ENCODE measurements at places on chromosomes 3 and 15.

DNA sequence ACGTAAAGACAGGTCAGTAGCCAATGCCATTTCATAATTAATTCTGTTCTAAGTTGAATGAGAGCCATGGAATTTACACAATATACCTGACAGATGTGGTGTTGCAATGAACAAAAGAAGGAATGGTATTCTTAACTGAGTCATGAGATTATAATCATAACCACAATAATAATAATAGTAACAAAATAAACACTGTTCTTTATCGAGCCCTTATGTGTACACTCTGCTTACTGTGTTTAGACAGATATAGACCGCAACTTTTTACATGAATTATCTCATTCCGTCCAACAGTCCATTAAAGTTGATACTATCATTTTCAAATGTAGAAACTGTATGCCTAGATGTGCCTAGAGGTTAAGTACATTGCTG lies 28.2 kb upstream of the SCAANT1 start:
- DNase-seq: no peak

- no peak for DNase-seq
These were observed 32.7 kb downstream of the EFHB start for GRCh38 chr3:19901337-19901736.

DNA sequence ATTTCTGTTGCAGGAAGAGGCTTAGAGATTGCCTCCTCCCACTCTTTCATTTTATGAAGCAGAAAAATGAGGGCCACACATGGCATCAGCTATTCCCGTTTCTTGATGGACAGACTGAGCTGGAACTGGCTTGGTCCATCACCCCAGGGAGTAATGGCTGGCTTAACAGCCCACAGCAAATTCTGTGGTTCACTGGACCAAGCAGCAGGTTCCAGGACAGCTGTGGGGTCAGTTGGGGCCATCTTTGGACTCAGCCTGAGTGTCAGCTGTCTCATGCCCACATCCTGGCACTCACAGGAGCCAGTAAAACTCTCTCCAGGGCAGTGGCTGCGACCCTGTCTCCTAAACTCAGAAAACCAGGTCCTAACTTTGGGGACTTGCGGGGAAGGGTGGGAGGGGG lies 36.5 kb downstream of the ZDHHC19 start:
- no peak for DNase-seq

GRCh38 chr3:64408770-64409169 lies 183.5 kb upstream of the PRICKLE2 start:
- no peak for DNase-seq

DNA sequence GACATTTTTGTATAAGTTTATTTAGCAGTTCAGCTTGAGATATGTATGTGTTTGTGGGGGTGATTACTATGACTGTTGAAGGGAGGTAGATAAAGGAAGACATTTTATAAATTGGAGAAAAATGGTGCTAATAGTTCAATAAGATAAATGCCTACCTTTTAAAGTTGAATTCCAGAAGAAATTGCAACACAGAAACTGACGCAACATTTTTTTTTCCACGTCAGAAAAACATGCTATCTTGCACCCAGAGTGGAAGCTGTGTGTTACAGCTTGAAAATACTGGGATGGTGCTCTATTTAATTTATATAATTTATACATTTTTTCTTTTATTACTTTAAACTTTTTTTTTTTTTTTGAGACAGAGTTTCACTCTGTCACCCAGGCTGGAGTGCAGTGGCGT lies 171.7 kb downstream of the WNT5A start:
- no peak for DNase-seq

DNA sequence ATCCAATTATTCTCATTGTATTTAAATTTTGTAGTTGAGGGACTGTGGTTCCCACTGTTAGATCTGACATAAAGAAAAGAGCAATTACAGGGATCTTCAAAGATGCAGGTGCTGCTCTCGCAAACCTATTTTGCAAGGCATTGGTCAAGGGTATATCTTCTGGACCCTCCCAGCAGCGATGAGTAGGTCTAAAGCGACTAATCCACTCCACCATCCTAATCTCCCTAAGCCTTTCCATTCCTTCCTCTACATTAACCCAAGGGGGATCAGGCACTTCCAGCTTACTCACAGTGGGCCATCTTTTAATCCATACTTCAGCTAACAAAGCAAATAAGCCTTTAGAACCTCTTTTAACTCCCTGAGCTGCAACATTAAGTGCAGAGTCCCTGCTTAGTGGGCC lies 37.0 kb upstream of the CPOX start:
- no peak for DNase-seq

GRCh38 chr15:61044723-61045122 lies 184.4 kb downstream of the RORA start:
- no peak for DNase-seq

GRCh38 chr3:168914662-168915061 lies 748.9 kb downstream of the MECOM start:
- DNase-seq: no peak

GRCh38 chr3:10485806-10486205 lies 19.6 kb downstream of the ATP2B2 start:
- no peak for DNase-seq

DNA sequence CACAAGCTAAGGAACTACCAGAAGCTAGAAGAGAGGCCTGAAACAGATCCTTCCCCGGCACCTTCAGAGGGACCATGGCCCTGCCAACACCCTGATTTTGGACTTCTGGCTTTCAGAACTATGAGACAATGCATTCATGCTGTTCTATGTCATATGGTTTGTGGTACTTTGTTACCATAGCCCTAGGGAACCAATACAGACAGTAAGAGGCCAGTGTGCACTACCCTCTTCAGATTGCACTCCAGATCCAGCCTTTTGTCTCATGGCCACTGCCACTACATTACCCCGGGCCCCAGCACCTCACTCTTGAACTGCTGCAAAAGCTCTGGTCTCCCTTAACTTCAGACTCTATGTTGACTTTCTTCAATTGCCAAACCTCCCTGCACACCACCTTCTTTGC lies 24.0 kb downstream of the AAGAB start:
- DNase-seq: no peak

DNA sequence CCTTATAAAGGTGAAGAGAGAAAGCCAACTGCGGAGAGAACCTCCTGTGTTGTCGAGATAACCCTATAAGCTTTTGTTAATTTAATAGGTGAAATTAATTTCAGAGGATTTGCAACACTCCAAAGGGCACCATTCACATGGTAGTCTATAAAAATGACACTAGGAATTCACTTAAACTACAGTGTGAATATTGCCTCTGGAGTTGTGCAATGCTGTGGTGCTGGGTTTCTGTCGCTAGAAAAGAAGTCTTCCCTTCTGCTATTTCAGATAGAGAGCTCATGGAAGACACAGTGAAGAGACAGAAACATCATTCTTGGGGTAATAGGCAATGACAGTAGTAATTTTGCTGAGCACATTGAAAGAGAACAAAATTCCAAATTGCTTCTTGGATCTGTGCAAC lies 28.8 kb upstream of the PROK2 start:
- DNase-seq: no peak

DNA sequence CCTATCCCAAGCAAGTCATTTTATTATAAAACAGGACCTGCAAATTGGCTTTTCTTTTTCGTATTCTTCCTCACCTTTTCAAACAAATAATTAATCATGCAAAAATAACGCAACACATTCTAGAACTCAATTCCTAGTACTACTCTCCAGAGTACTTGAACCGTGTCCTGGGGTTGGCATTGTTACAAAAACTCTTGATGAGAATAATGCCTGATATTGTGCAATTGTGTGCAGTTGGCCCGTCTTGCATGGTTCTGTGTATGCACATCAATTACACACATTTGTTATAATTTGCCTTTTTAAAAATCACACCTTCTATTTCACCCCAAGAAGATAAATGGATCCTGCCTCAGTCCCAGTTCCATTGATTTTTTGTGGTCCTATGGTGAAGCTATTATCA lies 205.4 kb downstream of the EPHB1 start:
- no peak for DNase-seq

GRCh38 chr3:124763644-124764358 lies 33.5 kb downstream of the UMPS start:
- no peak for DNase-seq

- DNase-seq: no peak
These were observed 34.2 kb upstream of the CSPG5 start for GRCh38 chr3:47612879-47613278.

DNA sequence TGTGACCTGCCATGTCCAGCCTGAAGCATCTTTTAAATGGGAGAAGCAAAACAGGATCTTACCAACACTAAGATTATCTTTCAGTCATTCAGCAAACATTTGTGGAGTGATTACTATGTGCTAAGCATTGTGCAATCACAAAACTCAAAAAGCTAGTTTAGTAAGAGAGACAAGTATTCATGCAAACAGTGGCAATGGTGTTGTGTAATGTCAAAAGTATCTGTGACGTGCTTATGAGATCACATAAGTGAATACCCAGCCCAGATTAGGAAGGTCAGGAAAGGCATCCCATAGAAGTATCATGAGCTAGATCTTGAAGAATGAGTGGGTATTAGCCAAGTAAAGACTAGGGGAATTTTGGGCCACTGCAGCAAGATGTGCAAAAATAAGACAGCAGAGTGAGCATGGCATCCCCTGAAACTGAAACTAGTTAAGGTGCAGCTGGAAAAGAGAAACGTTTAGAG lies 32.1 kb downstream of the SEC62 start:
- DNase-seq: no peak

GRCh38 chr3:57816471-57817095 lies 60.5 kb downstream of the SLMAP start:
- DNase-seq: no peak

- no peak for DNase-seq
These were observed 49.4 kb downstream of the CRYBG3 start for GRCh38 chr3:97871186-97871585.

- DNase-seq: no peak
These were observed 186.4 kb upstream of the NANOGP8 start for GRCh38 chr15:35271371-35272043.

DNA sequence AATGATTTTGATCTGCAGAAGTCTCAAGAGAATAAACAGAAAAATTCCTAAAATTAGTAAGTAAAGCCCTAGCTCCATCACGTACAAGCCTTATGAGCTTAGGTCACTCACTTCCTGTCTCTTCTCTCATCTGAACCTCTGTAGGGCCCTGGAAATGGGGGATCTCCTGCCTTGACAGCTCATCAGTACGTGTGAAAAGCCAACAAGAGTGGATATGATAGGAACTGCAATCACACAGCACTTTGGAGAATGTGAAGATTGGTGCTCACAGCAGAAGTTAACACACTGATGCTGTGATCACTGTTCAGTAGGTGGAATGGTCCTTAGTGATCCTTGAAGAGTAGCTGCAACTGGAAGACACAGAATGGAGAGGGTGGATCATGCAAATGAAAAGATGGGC lies 27.8 kb upstream of the ALDH1L1 start:
- DNase-seq: no peak

- DNase-seq: no peak
These were observed 61.8 kb downstream of the SLC9A9 start for GRCh38 chr3:143786219-143787191.

- DNase-seq: no peak
These were observed 12.3 kb downstream of the BOC start for GRCh38 chr3:113223475-113224281.

DNA sequence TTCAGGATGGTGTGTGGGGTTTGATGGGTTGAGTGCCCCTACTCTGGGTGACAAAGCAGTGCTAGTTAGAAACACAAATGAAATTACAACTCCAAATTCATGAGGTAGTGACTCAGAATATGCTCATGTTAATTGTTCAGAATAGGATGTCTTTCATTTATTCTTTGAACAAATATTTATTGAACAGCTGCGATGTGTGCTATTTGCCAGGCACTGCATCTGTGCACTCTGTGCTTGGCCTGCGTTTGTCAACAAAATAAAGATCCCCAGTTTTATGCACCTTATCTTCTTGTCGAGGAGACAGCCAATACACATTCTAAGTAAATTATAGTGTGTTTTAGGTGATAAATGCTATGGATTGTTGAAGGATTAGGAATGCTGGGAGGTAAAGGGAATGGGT lies 27.3 kb downstream of the MED12L start:
- DNase-seq: no peak

- DNase-seq: no peak
These were observed 53.0 kb upstream of the FOXP1 start for GRCh38 chr3:71636482-71636881.

- DNase-seq: no peak
These were observed 954 bp downstream of the SV2B start for GRCh38 chr15:91100814-91101607.

DNA sequence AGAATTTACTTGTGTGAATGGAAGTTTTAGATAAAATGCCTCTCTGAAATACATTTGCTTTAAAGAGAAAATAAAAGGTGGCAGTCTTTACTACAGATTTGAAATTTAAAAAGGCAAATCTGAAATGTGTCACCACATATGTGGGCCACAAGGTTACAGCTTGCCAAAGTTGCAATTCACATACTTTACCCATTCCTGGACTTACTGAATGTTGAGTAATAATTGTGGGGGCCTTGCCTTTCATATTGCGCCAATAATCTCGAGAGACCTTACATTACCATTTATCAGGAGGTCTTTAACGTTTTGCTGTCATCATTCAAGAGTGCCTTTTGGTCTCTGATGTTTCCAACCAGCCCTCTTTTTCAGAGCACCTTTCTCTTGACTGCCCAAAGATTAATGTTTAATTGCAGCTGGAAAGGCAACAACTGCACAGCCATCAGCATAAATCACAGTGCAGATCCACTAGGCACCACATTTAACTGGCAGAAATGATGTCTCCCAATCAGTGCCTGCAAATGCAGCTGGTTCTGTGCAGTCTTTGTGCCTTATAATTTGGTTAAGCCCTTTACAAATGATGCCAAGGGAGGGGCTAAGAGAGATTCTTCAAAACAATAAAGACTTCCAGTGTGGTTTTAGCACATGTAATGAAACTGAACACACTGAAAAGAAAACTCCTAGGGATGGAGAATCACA lies 206.8 kb downstream of the MAGI1 start:
- DNase-seq: no peak
